ENCODE measurements at places on chromosomes 16 and 17. TPM values are rescaled to one million over a fixed set of nuclear protein-coding genes. Genes with fewer than 3 reads are reported as not detected.

DNA sequence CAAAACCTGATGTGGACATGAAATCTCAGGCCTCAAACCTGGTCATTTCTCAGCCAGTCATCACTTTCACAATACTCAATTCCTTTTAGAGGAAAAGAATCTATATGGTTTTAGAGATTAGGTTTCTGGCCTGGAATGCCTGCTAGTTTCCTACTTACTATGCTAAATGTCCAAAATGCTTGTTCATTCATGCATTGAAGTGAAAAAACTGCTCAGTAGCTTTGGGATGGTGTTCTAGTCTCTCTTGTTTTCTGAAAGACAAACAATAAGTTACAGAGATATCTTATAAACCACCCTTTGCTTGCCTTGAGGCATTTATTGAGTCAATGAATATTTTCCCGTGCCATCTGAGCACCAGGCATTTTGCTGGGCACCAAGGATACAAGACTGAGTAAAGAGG is 1146.5 kb upstream of the GOT2 start:
- DNase-seq, result peak; percentile 46

GRCh38 chr17:7835814-7836595 is 2.0 kb downstream of the KDM6B start:
- no peak for DNase-seq

- DNase-seq, result peak; percentile 63
These were observed 154.7 kb downstream of the C16orf78 start for GRCh38 chr16:49528060-49528865.

DNA sequence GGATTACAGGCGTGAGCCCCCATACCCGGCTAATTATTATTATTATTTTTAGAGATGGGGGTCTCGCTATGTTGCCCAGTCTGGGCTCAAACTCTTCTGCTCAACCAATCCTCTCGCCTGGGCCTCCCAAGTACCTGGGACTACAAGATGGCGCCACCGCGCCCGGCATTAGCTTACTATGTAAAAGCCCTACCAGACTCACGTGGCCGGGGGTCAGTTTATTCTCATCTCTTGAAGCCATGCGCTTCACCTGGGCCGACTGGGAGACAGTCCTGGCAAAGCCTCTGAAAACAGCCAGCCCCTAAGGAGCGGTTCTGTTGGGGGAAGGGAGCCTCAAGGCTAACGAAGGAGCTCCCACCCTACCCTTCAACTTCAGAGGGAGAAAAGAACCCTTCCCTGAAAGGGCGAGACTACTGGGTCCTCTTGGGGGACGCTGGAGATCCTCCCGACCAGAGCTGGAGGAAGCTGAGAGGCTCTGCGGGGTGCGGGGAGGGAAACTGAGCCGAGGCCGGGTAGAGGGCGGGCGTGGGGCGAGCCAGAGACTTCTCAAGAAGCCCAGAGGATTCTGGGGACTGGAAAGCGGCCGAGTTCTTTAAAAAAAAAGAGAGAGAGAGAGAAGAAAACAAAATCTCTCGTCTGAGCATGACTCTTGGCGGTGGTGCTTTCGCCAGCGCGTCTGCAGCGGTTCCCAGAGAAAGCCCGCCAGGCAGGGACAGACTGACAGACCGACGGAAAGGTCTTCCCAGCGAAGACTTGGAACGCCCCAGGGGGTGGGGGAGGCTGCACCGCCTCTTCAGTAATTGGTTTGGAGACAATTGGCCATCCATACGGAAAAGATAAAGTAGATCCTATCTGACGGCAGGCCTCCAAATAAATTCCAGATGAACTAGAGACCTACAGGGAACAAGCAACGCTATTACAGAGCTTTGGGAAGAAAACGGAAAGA is 5.6 kb upstream of the TUBG2 start:
- peak; percentile 92 for DNase-seq

DNA sequence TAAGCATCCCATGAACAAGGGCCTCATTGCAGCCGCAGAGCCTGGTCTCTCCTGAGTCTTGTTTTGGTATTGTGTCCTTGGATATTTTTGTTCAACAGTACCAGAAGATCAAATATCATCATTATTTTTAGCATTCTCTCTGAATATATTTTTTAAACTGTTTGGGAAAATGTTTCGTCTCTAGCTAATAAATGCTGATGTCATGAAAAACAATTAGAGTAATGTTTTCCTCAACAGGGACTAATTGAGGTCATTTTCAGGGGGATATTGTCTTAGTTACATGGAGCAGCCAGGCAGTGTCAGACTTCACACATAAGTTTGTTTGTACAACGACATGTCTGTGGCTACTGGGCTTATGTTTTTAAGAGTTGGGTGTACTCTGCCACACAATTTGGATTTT is 805.3 kb upstream of the SOX9 start:
- DNase-seq, result no peak

- peak; percentile 84 for DNase-seq
These were observed 56.3 kb upstream of the IL34 start for GRCh38 chr16:70589998-70590471.

DNA sequence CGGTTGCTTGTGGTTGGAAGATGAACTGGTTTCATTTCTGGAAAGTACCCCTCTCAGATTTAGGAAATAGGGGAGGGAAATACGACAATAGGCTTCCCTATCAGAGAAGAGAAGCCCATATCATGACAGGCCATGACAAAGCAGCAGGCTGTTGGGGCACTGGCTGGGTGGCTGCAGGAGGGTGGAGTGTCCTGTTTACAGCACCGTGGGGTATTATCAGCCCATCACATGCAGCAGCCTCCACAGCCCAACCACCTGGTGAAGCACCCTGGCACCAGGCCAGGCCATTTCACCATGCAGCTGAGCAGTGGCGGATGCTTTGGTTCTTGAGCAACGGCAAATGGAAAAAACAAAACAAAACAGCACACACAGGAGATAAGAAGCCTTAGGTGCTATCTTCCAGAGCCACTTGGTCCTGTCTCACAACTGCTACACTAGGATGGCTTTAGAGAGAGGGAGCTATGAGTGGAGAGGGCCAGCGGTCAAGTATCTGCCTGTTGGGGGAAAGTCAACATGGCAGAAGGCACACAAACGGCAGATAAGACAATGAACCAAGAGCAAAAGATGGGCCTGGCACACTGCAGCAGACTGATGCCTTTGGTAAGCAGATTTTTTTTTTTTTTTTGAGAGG is 24.2 kb downstream of the FAM117A start:
- no peak for DNase-seq

- no peak for DNase-seq
These were observed 106.6 kb upstream of the IRX6 start for GRCh38 chr16:55217392-55217791.

GRCh38 chr16:2451851-2452320 is 8.0 kb upstream of the TEDC2 start:
- no peak for DNase-seq

DNA sequence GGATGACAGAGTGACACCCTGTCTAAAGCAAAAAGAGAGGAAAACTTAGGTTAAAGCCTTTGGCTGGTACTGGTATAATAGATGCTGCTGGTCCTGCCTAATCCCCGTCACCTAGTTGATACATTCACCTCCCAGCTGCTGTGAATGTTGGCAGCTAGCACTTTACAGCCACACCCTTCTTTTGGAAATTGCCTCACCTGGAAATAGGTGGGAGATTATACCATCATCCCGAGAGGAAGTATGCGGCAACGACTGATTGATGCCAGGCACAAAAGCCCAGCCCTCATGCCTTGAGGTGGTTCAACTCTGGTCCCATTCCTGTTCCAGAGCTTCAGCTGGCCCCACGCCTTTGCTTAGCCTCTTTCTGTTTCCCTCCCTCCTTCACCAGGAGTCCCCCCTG is 53.2 kb upstream of the SIAH1 start:
- no peak for DNase-seq

GRCh38 chr16:25481636-25482035 is 210.1 kb upstream of the HS3ST4 start:
- no peak for DNase-seq

The SLC5A11 gene
- total RNA-seq, result not detected

The SYNGR3 gene
- 2.4 TPM for total RNA-seq

The C16orf54 gene
- total RNA-seq, result 0.72 TPM

The PSMB10 gene
- 29.9 TPM for total RNA-seq

The GSDMA gene
- total RNA-seq, result 1.7 TPM

The HSD17B1 gene
- total RNA-seq, result 3.9 TPM

The KRTAP4-3 gene
- 1.4 TPM for total RNA-seq

The FAM171A2 gene
- 16.4 TPM for total RNA-seq
